ENCODE measurements at places on chromosomes 16 and 17. TPM values are rescaled to one million over a fixed set of nuclear protein-coding genes. Genes with fewer than 3 reads are reported as not detected.
A peak's percentile ranks its signal among the peaks of the same experiment; 100 is the strongest.

The TRIM47 gene
- 5.6 TPM for total RNA-seq

The KRT20 gene
- total RNA-seq: not detected

The SIRT7 gene
- 30.2 TPM for total RNA-seq

The TMC7 gene
- total RNA-seq: 4.7 TPM

The STAC2 gene
- total RNA-seq: not detected

GRCh38 chr17:2412561-2413021 is 11.7 kb upstream of the MNT start:
- H3K36me3 ChIP-seq: peaks cover 5% of the 10 kb centered on the region
- H3K27ac ChIP-seq: no peak overlapping the region

GRCh38 chr16:84207879-84208278 is 16.9 kb downstream of the ADAD2 start:
- peaks cover 2% of the 10 kb centered on the region for H3K27me3 ChIP-seq
- DNase-seq: no peak

DNA sequence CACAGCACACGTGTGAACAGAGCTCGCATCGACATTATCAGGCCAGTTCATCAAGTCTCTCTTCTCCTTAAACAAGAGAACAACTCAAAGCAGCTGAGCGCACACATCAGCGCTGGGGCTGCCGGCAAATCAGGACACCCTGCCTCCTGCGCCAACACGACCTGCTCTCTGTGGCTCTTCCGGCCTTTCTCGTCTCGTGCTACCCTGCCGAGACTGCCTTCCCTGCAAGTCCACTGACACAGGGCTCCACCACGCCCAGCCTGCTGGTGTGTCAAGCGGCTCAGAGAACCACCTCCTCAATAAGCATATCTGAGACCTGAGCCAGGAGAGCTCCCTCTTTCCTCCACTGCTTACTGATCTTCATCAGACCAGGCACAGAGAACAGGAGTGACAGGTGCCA is 96.9 kb downstream of the ZNF778 start:
- H3K27ac ChIP-seq: no peak overlapping the region
- no peak overlapping the region for H3K4me3 ChIP-seq
- peaks cover 12% of the 10 kb centered on the region for H3K36me3 ChIP-seq
- H3K4me1 ChIP-seq: peaks cover 44% of the 10 kb centered on the region
- no peaks in the 10 kb centered on the region for H3K27me3 ChIP-seq

DNA sequence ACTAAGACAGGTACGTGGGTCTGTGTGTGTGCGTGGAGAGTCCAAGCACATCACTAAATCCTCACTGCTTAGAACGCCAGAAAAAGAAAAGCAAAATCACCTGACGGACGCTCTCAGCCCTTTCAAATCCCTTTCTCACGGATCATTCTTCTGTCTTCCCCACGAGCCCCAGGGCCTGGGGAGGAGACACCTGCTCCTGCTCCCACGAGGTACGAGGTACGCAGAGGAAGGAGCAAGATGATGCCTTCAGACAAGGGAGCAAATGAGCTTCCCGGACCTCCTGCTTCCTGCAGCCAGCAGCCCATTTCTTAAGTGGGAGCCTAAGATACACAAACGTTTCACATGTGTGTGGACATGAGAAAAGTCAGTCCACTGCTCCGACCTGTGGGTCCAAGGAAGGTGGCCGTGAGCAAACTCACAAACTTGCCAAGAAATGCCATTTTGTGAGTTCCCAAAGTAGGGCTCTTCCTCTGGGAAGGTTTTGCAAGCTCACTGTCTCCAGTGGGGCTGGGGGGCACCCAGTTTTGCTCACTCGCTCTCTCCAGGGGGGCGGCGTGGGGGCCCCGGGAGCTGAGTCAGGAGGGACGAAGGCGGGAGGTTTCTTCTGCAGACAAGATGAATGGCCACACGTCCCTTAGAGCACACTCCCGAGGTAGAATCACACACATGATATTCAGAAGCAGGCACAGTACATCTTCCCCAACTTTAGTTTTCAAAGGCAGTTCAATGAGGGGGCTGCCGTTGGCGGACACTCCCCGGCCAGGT is 68.1 kb downstream of the MRM3 start:
- DNase-seq: no peak
- H3K36me3 ChIP-seq: no peaks in the 10 kb centered on the region
- H3K27ac ChIP-seq: peak overlapping the region; percentile 63
- no peaks in the 10 kb centered on the region for H3K27me3 ChIP-seq
- no peak overlapping the region for H3K4me3 ChIP-seq

DNA sequence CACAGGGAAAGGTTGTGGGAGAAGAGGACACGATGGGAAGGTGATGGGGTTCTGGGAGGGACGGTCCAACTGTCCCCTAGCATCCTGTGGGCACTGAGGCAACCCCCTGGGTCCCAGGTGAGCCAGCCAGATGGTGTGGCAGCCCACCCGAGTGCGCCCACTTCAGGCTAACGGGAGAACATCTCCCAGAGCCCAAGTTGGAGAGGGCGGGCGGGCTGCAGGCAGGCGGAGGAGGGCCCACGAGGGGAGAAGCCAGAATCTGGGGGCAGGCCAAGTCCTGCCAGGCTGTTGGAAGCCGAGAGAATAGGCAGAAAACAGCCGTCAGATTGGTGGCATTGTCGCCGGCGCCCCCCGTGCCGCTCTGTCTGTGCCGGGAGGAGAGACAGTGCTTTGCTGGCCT is 13.8 kb upstream of the ABCC3 start:
- H3K4me1 ChIP-seq: no peaks in the 10 kb centered on the region
- H3K36me3 ChIP-seq: no peaks in the 10 kb centered on the region
- H3K4me3 ChIP-seq: no peak overlapping the region
- H3K27ac ChIP-seq: no peak overlapping the region

- DNase-seq: no peak
- H3K27me3 ChIP-seq: no peaks in the 10 kb centered on the region
- H3K4me3 ChIP-seq: no peak overlapping the region
- no peak overlapping the region for H3K27ac ChIP-seq
- no peaks in the 10 kb centered on the region for H3K36me3 ChIP-seq
These were observed 61.9 kb downstream of the WWP2 start for GRCh38 chr16:69823831-69824563.

DNA sequence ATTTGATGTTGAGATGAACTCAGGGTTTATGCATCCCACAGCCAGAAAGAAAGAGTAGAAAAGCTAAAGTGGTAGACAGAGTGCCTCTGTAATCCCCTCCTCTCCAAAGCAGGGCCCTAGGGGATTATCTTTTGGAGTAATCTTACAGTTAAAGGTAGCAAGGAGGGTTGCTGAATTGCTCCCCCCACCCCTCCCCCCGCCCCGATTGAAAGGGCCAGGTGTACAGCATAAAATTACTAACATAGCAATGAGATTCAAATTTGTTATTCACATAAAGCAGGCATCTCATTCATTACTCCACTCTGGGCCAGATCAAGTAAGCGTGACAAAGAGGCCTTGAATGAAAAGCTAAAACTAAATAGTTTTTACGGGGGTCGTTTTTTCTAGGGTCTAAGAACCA is 72.7 kb downstream of the STH start:
- no peak overlapping the region for H3K4me3 ChIP-seq
- peaks cover 14% of the 10 kb centered on the region for H3K4me1 ChIP-seq
- no peak for DNase-seq
- H3K36me3 ChIP-seq: peaks cover 6% of the 10 kb centered on the region
- H3K27me3 ChIP-seq: no peaks in the 10 kb centered on the region

GRCh38 chr16:29029168-29029994 is 44.5 kb downstream of the LAT start:
- H3K27me3 ChIP-seq: no peaks in the 10 kb centered on the region
- DNase-seq: peak; percentile 96
- no peaks in the 10 kb centered on the region for H3K36me3 ChIP-seq
- H3K4me3 ChIP-seq: peak overlapping the region; percentile 39
- peak overlapping the region; percentile 85 for H3K27ac ChIP-seq

- H3K27me3 ChIP-seq: no peaks in the 10 kb centered on the region
- no peaks in the 10 kb centered on the region for H3K36me3 ChIP-seq
- DNase-seq: no peak
These were observed 32.8 kb downstream of the CACNA1G start for GRCh38 chr17:50593321-50593720.

DNA sequence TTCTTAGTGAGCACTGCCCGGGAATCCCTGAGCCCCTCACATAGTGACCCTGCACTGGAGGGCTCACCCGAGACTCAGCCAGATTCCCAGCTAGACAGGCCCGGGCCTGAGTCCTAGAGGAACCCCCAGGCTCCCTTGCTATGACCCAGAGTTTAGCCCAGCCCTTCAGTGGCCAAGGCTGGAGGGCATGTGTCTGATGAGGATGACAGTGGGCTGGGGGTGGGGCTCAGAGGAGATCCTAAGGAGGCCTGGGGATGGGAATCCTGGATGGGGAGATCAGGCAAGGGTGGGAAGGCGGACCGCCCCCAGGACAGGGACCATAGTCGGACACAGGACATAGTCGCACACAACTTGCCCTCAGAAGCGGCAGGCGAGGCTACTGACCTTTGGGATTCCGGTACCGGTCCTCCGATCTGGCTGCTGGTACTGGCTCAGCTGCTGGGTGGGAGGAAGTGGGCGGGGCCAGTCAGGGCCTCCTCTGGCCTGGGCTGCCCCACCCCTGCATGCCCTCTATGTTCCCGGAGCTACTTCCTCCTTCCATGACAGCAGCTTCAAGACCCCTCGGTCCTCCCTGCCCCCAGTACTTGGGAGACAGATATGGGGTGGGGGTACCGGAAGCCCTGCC is 1.1 kb downstream of the CD79B start:
- no peak for DNase-seq
- no peaks in the 10 kb centered on the region for H3K36me3 ChIP-seq
- H3K27ac ChIP-seq: no peak overlapping the region
- H3K4me3 ChIP-seq: no peak overlapping the region

DNA sequence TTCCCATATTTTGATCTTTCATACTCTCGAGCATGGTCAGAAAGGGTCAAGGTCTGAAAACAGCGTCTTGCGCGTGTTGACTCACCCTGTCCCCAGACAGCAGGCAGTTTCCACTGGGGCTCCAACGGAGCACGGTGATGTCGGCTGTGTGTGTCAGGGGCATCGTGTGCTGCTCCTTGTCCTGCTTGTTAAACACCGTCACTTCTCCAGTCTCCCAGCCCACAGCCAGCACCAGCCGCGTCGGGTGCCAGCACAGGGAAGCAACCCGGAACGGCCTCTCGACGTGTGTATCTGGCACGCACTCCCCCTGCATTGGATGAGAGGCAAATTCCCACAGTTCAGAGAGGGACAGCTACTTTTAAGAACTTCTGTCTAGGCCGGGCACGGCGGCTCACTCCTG is 9.6 kb downstream of the IFT140 start:
- H3K27me3 ChIP-seq: no peaks in the 10 kb centered on the region
- no peak overlapping the region for H3K4me3 ChIP-seq
- no peak overlapping the region for H3K27ac ChIP-seq
- no peak for DNase-seq
- H3K36me3 ChIP-seq: peaks cover 3% of the 10 kb centered on the region

DNA sequence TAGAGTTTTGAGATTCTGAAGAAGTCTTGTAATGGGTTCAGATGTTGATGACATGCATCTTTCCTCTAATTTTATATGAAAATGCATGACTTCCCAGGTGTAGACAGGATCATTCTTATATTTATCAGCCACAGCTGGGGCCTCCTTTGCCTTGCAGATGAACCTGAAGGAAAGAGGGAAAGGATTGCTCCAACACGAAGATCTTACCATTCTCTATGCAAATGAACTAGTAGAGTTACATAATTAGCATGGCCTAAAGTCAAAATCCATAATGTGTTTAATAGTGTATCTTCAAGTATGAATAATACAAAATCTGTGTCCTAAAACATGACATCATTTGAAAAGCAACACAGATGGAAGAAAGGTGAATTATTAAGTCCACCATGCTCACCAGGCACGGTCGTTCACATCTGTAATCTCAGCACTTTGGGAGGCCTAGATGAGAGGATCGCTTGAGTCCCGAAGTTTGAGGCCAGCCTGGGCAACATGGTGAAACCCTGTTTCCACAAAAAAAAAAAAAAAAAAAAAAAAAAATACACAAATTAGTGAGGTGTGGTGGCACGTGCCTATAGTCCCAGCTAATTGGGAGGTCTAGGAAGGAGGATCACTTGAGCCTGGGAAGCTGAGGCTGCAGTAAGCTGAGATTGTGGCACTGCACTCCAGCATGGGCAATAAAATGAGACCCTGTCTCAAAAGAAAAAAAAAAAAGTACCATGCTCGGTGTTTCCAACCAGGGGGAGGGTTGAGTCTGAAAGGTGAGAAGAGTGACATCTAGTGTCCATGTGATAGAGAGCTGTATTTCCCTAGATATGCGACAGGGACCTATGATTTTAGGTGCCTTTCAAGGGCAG is 6.3 kb downstream of the VWA3A start:
- no peaks in the 10 kb centered on the region for H3K4me1 ChIP-seq
- no peak overlapping the region for H3K4me3 ChIP-seq
- peaks cover 1% of the 10 kb centered on the region for H3K27me3 ChIP-seq
- no peak overlapping the region for H3K27ac ChIP-seq

DNA sequence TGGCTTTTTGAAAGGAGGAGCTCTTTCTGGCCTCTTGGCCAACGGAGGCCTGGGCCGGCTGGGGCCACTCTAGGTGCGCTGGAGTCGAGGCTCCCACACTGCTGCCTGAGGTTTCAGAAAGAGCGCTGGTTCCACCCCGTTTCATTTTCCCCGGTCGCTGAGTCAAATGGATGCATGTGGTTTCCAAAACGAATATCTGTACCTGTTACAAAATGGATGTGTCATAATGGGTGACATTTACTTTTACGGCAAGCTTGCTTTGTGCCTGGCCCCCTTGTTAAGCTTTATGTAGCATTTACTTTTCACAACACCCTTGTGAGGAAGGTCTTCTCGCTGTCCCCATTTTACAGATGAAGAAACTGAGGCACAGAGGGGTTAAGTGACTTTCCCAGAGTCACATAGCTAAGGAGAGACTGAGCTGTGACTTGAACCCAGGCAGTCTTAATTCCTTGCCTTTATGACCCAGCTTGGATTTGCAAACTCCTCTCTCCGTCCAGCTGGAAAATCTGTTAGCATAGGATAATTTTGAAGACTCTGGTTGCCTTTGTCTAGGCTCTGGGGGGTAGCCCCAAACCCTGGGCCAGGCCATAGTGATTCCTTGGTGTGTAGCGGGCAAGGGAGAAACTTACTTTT is 10.6 kb downstream of the KSR1 start:
- H3K4me3 ChIP-seq: no peak overlapping the region
- H3K27ac ChIP-seq: no peak overlapping the region
- no peaks in the 10 kb centered on the region for H3K27me3 ChIP-seq
- peaks cover 10% of the 10 kb centered on the region for H3K4me1 ChIP-seq
- no peak for DNase-seq

DNA sequence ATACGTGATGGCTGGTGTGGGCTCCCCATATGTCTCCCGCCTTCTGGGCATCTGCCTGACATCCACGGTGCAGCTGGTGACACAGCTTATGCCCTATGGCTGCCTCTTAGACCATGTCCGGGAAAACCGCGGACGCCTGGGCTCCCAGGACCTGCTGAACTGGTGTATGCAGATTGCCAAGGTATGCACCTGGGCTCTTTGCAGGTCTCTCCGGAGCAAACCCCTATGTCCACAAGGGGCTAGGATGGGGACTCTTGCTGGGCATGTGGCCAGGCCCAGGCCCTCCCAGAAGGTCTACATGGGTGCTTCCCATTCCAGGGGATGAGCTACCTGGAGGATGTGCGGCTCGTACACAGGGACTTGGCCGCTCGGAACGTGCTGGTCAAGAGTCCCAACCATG is 5.6 kb downstream of the MIEN1 start:
- no peak for DNase-seq
- no peak overlapping the region for H3K27ac ChIP-seq
- H3K27me3 ChIP-seq: no peaks in the 10 kb centered on the region
- peaks cover 1% of the 10 kb centered on the region for H3K4me1 ChIP-seq

GRCh38 chr16:81517629-81518438 is 73.2 kb downstream of the CMIP start:
- H3K27me3 ChIP-seq: no peaks in the 10 kb centered on the region
- H3K36me3 ChIP-seq: no peaks in the 10 kb centered on the region
- peak overlapping the region; percentile 1 for H3K4me3 ChIP-seq
- DNase-seq: peak; percentile 78
- H3K27ac ChIP-seq: peak overlapping the region; percentile 37
- peaks cover 23% of the 10 kb centered on the region for H3K4me1 ChIP-seq

- no peak overlapping the region for H3K4me3 ChIP-seq
- H3K27me3 ChIP-seq: peaks cover 8% of the 10 kb centered on the region
- no peak for DNase-seq
- no peak overlapping the region for H3K27ac ChIP-seq
These were observed 24.5 kb downstream of the TBX2 start for GRCh38 chr17:61423967-61424649.
